ENCODE measurements at places on chromosomes 11 and 22.

- no peak for DNase-seq
Measured at GRCh38 chr11:36296884-36297543, 926 bp downstream of the PRR5L start.

DNA sequence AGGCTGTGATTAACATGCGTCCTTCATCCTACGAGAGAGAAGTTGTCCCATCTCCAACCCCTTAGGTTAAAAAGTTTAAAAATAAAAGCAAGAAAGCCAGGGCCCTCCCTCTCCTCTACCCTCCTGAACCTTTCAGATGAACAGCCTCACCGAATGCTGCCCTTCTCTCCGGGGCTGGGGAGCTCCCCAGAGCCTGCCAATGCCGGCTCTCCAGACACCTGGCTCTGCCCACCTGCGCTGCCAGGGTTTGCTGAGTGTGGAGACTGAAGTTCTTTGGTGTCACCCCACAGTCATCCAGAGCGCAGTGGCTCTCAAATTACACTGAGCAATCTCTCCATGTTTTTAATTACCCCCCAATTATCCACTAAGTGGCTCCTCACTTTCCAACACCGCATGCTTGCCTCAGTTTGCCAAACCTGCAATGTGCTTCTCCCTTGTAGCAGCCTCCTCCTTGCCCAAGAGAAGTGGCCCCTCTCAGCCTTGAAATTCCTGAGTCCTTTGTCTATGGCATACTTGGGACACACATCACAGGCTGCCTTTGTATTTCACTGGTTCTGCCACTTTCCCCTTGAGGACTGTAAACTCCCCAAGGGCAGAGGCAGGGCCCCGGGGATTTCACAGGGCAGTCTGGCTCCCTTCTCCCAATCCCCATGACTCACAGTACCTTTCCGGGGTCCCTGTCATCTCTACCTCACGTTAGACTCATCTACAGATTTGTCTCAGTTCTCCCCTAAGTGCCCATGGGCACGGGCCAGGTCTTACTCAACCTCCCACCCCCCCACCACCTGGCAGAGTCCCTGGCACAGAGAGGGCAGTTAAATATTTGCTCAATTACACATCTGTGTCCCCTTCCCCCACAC, 2.0 kb downstream of the MYH9 start:
- DNase-seq: peak; percentile 84

DNA sequence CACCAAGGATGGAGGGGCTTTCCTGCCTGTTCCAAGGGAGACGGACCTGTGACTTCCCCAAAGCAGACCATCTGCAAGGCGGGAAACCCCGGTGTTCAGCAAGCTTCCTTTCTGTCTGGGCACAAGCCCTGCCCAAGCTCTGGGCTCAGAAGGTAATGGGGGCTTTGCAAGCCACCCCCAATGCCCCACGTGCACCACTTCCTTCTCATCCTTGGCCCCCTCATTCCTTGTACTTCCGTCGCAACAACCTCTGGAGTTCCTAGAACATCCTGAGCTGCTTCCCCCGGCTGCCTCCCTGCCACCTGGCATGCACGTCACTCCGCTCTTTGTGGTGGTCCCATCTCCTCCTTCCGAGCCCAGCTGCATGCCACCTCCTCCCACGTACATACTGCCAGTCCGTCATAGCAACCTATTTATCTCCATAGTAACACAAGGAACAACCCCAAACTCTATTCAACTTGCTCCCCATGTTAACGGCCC, 3.9 kb downstream of the MYEOV start:
- DNase-seq: no peak

DNA sequence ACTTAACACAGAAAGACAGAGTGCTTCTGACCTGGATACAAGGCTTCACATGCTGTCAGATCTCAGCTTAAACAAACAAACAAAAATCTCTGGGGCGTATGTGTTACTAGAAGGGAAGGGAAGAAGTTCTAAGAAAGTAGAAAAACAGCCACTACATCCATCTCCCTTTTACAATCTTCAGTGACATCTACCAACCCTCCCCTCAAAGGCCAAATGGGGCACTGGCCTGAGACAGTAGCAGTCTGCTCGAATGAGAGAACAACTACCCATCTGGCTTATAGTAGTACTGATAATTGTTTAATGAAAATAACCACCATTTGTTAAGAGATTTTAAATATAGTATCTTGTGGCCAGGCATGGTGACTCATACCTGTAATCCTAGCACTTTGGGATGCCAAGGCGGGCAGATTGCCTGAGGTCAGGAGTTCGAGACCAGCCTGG, 29.4 kb downstream of the CCDC83 start:
- DNase-seq: no peak

DNA sequence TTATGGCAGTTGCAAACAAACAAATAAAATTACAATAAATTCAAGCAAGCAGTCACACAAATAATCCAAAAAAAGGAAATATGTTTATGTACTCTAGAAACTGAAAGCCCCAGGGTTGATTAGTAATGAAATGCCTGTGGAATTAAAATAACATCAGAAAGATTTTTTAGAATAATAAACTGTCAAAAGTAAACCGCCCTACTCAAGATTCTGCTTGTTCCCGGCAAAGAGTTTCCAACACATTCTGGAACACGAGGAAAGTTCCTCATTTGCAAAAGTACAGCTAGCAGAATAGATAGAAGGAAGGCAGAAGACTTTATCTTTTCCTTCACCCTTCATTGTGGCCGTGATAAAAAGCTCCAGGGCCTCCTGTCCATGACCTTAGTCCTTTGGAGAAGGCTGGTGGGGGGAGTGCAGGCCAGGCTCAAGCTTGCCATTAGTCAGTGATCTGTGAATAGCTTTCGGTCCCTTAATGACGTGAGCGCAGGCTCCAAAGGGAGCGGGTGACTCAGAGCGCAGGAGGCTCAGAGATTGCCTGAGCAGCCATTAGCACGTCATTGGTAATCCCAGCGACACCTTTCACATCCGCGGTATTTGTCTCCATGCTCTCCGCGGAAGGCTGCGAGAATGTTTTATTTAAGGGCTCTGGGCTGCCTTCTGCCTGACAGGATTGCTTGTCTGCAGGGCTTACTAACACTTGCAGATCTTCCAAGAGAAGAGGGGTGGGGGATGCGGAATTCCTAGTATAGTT, 458.3 kb downstream of the METTL15 start:
- no peak for DNase-seq

- DNase-seq: no peak
Measured at GRCh38 chr22:21796863-21797262, 61.3 kb upstream of the YPEL1 start.

GRCh38 chr11:123590296-123590912, 64.0 kb downstream of the SCN3B start:
- DNase-seq: no peak

GRCh38 chr11:84292006-84292405, 1005.8 kb upstream of the CCDC90B start:
- no peak for DNase-seq

DNA sequence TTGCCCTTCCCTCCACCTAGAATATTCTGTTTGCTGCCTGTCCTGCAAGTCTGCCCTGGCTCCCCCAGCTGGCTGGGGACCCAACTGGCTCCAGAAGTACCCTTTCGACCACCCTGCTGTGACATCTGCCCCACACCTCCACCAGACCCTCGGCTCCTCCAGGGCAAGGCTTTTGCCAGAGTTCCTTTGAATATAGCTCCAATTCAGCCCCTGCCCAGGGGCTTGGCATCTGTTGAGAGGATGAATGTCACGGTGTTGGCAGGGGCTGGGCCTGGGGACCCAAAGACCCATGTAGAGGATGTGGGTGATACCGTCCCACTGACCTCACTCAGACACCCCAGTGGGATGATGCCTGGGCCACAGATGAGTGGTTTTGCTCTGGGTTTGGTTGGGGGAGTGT, 4.0 kb downstream of the NLRP6 start:
- no peak for DNase-seq

- no peak for DNase-seq
Measured at GRCh38 chr11:132907651-132908413, 624.5 kb downstream of the OPCML start.
